ENCODE measurements at places on chromosomes 4 and X.

- DNase-seq, result no peak
Observed at GRCh38 chr4:129581305-129581704, 485.4 kb downstream of the C4orf33 start.

- no peak for DNase-seq
Observed at GRCh38 chr4:158625544-158625943, 46.1 kb downstream of the C4orf46 start.

DNA sequence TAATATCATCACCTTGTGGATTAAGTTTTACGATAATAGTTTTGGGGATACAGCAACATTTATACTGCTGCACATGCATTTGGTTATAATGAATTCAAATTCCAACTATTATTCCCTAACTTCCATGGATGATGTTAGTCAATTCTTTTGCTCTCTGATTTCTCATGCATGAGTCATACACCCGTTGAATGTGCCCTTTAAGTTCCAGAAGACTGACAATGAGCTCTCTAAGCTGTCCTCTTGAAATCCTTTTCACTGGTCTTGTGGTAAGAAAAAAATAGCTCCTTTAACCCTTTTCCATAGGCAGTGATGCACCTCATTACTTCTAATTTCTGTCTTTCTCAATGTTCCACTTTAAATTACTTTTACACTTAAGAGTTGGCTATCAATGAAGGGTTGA, 1095.2 kb upstream of the POU3F4 start:
- DNase-seq, result no peak

- no peak for DNase-seq
Observed at GRCh38 chrX:10769696-10770619, 149.6 kb upstream of the MID1 start.

GRCh38 chr4:101197350-101197749, 150.0 kb downstream of the PPP3CA start:
- DNase-seq, result no peak

DNA sequence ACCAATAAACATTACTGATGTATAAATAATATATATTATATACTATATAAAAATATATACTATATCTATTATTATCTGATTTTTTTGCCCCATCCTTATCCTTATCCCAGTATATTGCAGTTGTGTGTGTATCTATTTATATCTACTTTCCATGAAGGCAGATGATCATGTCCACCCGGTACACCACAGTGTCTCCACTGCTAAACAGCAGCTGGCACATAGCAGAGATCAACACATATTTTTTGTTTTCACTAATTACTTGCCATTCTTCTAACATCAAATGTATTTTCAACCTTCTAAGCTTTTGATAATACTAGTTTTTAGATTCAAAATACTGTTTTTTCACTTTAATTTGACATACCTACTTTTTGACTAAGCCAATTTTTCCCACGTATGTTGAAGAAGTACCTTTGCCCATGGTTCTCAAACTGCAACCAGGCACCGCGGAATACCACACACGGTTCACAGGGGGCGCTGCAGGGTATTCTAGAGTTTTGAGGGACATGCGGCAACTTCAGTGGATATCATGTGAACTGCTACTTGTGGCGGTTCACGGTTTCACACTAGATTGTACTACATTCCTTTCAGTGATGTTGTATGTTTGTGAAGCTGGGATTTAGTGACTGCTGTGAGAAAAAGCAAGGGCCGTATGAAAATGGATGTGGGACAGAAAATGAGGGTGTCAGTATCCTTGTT, 182.5 kb upstream of the NPY2R start:
- DNase-seq, result peak; percentile 3

- no peak for DNase-seq
Observed at GRCh38 chr4:2534904-2535375, 1.5 kb upstream of the FAM193A start.

- DNase-seq, result no peak
Observed at GRCh38 chrX:40663880-40664630, 16.7 kb upstream of the CXorf38 start.

DNA sequence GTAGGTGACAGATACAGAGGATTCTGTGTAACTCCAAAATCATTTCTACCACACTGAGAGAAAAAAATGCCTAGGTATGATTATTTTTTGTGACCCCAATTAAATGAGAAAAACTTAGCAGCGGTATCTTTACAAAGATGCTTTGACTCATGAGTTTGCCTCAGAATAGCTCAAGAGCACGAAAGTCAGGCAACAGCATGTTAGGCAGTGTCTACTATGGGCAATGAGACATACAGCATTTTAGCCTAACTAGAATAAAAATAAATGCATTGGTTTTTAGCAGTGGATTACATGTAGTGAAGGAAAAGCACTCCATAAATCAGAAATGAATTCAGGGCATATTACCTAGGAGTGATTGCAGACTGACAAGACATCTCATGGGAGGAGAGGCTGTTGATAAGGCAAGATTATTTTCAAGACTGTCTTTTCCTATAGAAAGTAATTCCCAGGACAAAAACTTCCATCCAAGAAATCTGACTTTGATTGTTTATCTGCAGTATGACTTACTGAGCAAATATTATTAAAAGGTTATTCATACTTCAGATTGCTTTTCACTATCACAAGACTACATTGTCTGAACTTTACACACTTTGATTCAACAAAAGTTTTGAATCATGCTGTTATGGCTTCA, 3.6 kb downstream of the ANXA10 start:
- DNase-seq, result no peak

- DNase-seq, result no peak
Observed at GRCh38 chr4:185878633-185879032, 66.6 kb upstream of the SORBS2 start.

DNA sequence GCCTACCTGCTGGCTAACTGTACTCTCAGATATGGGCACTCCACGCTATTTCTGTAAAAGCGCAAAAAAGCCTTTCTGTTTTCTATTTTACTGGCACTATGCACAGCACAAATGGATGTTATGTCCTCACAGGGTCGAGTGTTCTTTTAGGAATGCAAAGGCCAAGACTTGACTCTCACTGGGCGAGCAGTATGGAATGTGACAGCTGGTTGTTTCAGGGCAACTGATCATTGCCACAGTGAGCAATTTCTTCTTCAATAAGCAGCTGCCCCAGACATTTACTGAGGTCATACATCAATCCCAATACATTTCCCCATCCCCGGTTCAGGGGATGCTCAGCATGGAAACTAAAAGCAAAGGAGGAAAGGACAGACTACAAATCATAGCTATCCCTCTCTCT, 58.2 kb downstream of the PDE5A start:
- DNase-seq, result no peak

- DNase-seq, result no peak
Observed at GRCh38 chr4:152032722-152033131, 271.9 kb upstream of the GATB start.

GRCh38 chrX:79146640-79147390, 2.3 kb downstream of the GPR174 start:
- no peak for DNase-seq

DNA sequence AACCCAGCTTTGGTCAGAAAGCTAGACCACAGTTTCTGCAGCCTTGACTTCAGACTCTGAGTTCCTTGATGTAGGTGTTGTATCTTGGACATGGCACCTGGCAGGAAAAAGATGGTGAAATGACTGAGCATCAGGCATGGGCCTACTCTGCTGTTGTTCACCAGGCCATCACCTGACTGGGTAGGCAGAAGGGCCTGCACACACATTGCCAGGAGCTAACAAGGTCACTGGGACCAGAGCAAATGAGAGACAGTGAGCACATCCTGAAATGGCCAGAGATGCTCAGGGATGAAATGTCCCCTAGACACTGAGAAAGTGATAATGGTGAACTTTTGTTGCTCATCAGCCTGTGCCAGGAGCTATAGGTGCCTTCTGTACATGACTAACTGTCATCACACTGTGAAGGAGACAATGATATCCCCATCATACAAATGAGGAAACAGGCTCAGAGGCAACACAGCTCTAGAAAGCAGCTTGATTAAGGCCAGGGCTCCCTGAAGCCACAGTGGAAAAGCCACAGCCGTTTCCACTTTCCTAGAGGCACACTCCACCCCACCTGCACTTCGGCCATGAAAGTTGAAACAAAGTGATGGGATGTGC, 128.3 kb downstream of the TSPAN5 start:
- no peak for DNase-seq

GRCh38 chrX:122703762-122704161, 480.3 kb upstream of the GRIA3 start:
- no peak for DNase-seq

DNA sequence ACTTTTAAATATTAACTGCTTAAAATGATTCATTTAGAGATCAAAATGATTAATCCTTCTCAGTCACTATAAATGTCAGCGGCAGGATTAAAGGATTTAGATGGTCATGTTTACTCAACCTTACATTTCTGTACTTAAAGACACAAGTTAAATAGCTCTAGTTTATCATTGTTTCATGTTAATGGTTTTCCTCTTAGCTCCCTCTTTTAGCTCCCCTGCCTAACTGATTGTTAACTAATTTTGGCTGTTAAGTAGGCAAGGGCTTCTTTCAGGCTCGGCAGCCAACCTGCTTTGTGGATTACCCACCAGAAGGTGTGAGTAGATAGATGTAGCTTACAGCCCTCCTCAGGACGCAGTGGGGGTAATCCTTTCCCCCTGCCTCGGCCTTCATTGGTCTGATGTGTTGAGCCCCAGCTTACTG, 96.0 kb downstream of the TENM3 start:
- no peak for DNase-seq

- no peak for DNase-seq
Observed at GRCh38 chr4:68147079-68147478, 17.4 kb upstream of the TMPRSS11F start.

DNA sequence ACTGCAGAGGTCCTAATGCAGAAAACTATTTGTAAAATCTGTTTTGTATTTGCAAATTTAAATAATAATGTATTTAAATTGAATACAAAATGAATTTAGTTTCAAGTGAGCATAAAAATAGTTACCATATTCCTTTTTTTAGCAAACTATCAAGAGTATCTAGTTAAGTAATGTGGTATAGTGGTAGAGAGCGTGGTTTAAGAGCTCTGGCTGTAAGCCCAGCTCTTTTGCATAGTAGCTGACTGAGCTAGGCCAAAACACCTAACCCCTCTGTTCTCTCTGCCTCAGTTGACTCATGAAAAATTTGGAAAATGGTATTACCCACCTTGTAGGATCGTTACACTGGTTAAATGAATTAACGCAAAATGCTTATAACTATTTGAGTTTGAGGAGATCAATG, 18.1 kb upstream of the ADAD1 start:
- no peak for DNase-seq

- peak; percentile 96 for DNase-seq
Observed at GRCh38 chr4:102564399-102565059, 63.4 kb downstream of the NFKB1 start.

GRCh38 chr4:72553540-72554337, 15.3 kb downstream of the ADAMTS3 start:
- DNase-seq, result no peak

- DNase-seq, result no peak
Observed at GRCh38 chr4:38119668-38120385, 159.6 kb downstream of the PTTG2 start.

DNA sequence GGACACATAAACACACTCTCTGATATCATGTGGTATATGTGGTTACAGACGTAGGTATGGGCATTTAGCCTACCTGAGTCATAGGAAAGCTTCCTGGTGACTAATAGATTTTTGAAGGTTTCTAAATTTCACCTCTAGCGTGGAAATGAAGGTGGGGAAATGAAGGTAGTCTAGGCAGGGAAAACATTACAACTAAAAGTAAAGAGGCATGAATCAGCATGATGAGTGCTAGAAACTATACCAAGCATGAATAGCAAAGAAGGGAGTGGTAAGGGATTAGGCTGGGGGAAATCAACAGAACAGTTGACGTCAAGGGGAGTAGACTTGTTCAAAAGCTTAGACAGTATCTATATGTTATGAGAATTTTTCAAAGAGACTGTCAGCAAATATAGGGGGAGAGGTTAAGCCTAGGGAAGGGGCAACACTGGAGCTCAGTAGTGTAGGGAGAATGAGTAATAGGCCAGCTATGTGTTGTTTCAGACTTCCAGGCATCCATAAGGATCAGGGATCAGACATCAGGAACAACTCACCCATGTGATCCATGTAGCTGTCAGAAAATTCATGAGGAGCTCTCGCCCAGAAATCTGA, 279.3 kb upstream of the DIPK2B start:
- no peak for DNase-seq

GRCh38 chrX:51917604-51918003, 24.2 kb downstream of the MAGED1 start:
- DNase-seq, result peak; percentile 25

- DNase-seq, result no peak
Observed at GRCh38 chrX:139739138-139739537, 31.2 kb upstream of the MCF2 start.

DNA sequence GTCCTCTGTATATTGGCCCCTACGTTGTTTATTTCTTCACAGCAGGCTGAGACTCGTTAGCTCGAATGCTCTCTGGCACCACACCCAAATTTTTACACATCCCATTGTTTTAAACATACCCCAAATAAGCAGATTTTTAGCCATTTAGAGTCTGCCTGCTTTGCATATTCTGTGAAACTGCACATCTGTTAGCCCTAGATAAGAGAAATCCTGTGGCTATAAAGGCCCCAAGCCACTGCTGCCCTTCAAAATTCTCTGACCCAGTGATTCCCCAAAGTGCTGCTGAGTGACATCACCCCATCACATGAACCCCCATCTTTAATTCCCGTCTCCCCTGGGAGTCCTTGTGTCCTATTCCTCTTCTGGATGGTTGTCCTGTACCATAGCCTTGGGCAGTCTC, 20.8 kb downstream of the TEX13C start:
- DNase-seq, result no peak

- no peak for DNase-seq
Observed at GRCh38 chr4:121693450-121693849, 3.3 kb downstream of the ANXA5 start.

DNA sequence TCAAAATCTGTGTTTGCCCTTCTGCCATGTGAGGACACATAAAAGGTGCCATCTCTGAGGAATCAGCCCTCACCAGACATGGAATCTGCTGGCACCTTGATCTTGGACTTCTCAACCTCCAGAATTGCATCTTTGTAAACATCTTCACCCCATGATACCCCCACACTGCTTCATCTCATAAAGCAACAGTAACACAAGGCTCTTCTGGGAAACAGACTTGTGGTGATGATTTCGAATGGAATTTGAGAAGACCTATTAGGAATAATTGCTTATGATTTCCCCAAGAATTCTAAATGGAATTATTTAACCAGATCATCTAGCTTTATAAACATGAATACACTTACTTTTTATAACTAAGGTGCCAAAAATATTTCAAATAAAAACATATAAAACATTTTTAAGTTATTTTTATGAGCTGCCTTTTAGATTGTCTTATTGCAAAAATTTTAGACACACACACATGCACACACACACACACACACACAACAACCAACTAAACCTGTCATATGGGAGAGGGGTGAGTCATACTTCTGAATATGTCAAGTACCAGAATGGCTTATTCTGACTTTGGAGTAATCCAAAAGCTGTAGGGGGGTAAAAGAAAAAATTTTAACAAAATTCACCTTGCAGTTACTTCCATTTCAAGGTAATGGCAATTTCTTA, 82.0 kb downstream of the USP46 start:
- DNase-seq, result no peak

Measured in inflammatory macrophage treated with lipopolysaccharide for 4 hours (primary cell).